Choroid plexus epithelial cell (primary cell): ENCODE measurements at places on chromosomes 1 and 21.
A peak's percentile ranks its signal among the peaks of the same experiment; 100 is the strongest.

DNA sequence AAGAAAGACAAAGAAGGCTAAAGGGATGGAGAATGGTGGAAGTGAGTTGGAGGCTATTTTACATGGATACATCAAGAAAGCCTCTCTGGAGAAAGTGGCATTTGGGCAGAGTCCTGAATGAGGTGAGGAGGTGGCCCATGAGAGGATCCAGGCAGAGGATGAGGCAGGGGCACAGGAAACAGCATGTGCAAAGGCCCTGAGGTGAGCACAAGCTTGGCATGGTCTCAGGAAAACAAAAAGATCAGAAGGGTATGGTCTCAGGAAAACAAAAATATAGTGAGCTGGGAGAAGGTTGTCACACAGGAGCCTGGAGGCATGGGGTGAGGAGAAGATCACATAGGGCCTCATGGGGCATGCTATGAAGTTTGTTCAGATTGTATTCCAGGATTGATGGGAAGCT lies 62.1 kb upstream of the F3 start:
- DNase-seq = no peak

DNA sequence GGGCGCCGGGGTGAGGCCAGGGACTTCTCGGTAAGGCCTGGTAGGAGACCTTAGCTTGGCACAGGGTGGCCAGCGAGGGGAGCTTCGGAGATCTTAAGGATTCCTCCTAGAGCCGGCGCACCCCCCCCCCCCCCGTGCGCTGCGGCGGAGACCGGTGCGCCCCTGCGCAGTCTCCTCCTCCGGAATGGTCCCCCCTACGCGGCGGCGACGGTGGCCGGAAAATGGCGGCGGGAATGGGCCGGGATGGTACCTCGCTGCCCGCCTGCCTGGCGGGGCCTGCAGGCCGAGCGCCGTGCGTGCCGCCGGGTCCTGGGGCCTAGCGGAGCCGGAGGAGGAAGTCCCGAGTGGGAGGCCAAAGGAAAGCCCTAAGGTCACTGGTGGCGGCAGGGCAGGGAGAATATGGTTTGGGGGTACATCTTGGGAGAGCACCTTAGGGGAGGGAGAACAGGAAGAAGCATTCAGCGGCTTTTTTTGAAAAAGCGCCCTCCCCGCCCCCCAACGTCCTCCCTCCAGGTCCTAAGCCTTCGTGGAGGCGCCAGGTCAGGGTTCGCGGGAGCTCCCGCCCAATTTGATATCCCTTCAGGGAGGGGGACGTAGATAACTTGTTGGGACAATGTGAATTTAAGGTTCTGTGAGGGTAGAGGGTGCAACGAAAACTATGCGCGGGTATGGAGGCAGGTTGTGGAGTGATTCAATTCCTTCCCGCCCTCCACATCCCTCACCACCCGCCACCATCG lies 429 bp downstream of the SRRM1 start:
- no peak for DNase-seq

- DNase-seq = no peak
Observed at GRCh38 chr1:207312604-207312920, 8.9 kb upstream of the CD55 start.

GRCh38 chr1:40853113-40853884 lies 8.9 kb downstream of the CITED4 start:
- DNase-seq = no peak

DNA sequence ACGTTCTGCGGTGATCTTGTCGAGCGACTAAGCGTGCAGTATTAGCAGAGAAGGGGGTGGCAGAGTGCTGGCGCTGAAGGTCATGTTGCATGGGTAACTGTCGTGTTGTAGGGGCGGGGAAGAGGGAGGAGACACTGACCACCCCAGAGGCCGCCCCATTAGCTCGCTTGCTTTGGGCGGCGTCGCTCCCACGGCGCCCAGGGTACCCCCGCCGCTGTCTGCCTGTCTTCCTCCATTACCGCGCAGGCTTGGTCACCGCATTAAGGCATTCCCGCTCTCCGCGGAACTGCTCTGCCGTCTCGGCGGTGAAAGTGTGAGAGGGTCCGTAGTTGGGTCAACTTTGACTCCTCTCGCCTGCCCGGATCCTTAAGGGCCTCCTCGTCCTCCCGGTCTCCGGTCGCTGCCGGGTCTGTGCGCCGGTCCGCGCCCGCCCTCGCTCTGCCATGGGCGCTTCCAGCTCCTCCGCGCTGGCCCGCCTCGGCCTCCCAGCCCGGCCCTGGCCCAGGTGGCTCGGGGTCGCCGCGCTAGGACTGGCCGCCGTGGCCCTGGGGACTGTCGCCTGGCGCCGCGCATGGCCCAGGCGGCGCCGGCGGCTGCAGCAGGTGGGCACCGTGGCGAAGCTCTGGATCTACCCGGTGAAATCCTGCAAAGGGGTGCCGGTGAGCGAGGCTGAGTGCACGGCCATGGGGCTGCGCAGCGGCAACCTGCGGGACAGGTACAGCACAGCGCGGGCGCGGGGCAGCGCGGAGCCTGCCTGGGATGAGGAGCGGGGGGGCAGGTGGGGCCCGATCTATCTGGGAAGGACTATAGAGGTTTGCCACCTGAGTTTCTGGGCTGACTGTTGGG lies at the start of gene MTARC2:
TSS of gene MTARC2 (plus strand) at position 234 of the 846 bp plus-strand sequence. CDS start at position 444, 210 bp downstream.
- DNase-seq = peak; percentile 51

GRCh38 chr1:117169871-117170596 lies 40.7 kb downstream of the VTCN1 start:
- DNase-seq = no peak
